Activated CD4-positive, alpha-beta memory T cell treated with anti-CD3 and anti-CD28 coated beads, Interleukin-2, amount 10 ng/mL, durations not matched to agents 7 days and 5 days (primary cell): ENCODE measurements at places on chromosomes 2 and 18. TPM values are rescaled to one million over a fixed set of nuclear protein-coding genes. Genes with fewer than 3 reads are reported as not detected.

DNA sequence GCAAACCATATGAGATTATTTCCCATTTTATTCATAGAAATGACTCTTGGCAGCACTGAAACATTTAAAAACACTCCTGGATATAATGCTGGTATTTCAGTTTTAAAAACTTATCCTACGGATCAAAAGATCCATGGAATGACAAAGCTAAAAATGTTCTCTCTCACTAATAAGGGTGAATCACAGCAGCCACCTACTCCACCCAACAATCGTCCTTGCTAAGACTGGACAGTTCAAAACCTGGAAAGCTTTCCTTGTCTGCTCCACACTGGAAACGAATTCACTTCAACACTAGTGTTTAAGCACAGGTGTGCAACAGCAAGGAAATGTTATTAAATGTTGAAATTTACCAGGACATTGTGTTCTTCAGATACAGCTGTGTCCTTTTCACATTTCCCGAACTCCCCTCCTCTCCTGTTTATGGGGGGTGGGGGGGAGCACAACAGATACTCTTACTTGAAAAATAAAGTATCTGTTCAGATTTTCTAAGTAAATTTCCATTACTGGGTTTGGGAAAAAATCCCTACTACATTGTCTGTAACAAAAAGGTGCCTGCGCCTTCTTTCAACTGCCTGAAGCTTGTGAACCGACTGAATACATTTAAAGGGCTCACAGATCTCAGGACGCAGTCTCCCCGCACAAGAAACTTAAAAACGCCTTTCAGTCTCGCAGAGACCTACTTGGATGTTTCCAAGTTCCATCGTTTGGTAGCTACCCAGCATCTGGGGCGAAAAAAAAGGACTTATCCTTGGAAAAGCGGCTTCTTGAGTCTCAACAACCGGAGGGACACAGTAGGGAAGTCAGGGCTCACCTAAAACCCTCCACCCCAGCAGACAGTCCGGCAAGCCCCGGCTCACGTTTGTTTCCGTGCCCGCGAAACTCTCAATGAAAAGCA is 1.3 kb downstream of the YWHAQ start:
- DNase-seq: no peak

GRCh38 chr18:23071285-23071684 is 64.0 kb upstream of the CABLES1 start:
- DNase-seq: peak; percentile 93

- DNase-seq: no peak
These were observed 128.1 kb downstream of the NCK2 start for GRCh38 chr2:105872830-105873229.

GRCh38 chr2:8957628-8958027 is 45.9 kb downstream of the MBOAT2 start:
- no peak for DNase-seq

- no peak for DNase-seq
These were observed 473.0 kb downstream of the CCDC85A start for GRCh38 chr2:56656826-56657225.

OR6B2 gene
- not detected for total RNA-seq

- no peak for DNase-seq
These were observed 221.7 kb downstream of the SLC8A1 start for GRCh38 chr2:40230186-40230585.

TRABD2A gene
- 38.3 TPM for total RNA-seq

- no peak for DNase-seq
These were observed 39.1 kb downstream of the TFCP2L1 start for GRCh38 chr2:121245913-121246312.

GRCh38 chr18:26327062-26327461 is 100.8 kb downstream of the TAF4B start:
- DNase-seq: no peak

- DNase-seq: peak; percentile 9
These were observed 42.9 kb upstream of the SNED1 start for GRCh38 chr2:240955306-240956170.

GRCh38 chr2:203804070-203804469 is 63.5 kb upstream of the CTLA4 start:
- peak; percentile 38 for DNase-seq

GPR55 gene
- 7.4 TPM for total RNA-seq

C2orf80 gene
- total RNA-seq: not detected

ANKRD53 gene
- total RNA-seq: not detected

- no peak for DNase-seq
These were observed 128.0 kb downstream of the OLA1 start for GRCh38 chr2:174120346-174120745.

TYW5 gene
- 11.2 TPM for total RNA-seq

DNA sequence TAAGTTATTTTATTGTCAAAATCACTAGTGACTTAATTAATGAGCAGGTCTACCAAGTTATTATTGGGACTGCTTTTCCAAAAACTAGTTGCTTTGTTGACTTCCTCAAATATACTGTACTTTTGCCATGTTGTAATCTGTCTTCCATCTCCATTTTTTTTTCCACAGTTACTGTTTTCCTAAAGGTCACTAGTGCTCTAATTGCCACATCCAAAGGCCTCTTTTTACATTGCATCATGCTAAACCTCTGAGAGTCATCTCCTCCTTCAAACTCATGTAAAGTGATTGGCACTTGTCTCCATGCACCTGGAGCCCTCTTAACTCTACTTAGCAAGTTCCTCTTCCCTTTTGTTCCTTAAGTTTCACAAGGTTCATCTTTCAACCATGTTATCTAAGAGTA is 11.8 kb downstream of the PMAIP1 start:
- no peak for DNase-seq

TM4SF20 gene
- total RNA-seq: not detected

PDE11A gene
- total RNA-seq: not detected

TMEM200C gene
- total RNA-seq: not detected

DNA sequence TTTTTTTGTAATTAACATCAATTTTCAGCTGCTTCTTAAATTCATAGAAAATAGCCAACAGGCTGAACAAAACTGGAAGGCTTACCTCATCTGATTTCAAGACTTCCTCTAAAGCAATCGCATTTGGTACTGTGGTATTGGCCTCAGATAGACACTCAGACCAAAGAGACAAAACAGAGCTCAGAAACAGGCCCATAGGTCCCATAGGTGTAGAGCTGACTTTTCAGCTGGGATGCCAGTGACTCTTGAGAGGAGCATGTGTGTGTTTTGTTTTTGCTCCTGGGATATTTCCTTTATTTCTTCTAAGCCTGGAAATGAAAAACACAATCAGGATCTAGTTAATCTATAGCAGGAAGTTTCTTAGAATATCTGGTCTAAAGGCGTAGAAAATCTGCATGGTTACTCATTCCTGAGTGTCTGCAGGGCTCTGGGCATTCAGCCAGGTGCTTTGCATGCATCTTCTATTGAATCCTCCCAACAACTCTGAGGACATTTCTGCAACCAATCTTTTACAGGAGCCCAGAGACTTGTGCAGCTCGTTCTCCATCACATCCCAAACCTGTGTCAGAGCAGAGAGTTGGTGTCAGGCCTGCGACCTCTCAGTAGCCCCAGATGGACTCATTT is 190.8 kb downstream of the RTP5 start:
- peak; percentile 9 for DNase-seq

- DNase-seq: no peak
These were observed 279.8 kb downstream of the TNS1 start for GRCh38 chr2:217722883-217723472.

GRCh38 chr18:55983433-55983832 is 395.4 kb upstream of the TCF4 start:
- no peak for DNase-seq

GRCh38 chr18:8450898-8451665 is 158.2 kb upstream of the RAB12 start:
- DNase-seq: no peak

OSGEPL1 gene
- total RNA-seq: 8.0 TPM

- no peak for DNase-seq
These were observed 97.3 kb upstream of the CREB1 start for GRCh38 chr2:207432453-207432852.

CROCC2 gene
- not detected for total RNA-seq

DNA sequence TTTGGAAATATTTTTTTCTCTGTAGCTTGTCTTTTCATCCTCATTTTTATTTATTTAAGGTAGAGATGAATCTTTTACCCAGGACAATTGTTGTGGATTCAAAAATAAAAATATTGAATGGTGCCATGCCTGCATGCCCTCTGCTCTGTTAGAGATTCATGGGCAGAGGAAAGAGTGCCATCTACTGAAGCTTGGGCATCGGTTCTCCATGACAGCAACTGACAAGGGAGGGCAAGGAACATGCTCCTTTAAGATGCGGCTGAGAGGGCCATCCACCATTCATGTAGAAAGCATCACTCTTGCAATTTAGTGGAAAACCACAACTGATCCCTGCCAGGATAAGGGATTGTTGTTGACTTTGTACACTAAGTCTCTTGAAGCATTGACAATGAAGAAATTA is 79.9 kb downstream of the PARD3B start:
- DNase-seq: no peak

GRCh38 chr2:235745597-235745996 is 251.8 kb downstream of the AGAP1 start:
- no peak for DNase-seq

GRCh38 chr2:64655873-64656272 is 2.2 kb upstream of the SERTAD2 start:
- DNase-seq: no peak

- no peak for DNase-seq
These were observed 84.9 kb downstream of the ICOS start for GRCh38 chr2:204021290-204022081.

GATA6 gene
- total RNA-seq: not detected

TTR gene
- total RNA-seq: not detected

DNA sequence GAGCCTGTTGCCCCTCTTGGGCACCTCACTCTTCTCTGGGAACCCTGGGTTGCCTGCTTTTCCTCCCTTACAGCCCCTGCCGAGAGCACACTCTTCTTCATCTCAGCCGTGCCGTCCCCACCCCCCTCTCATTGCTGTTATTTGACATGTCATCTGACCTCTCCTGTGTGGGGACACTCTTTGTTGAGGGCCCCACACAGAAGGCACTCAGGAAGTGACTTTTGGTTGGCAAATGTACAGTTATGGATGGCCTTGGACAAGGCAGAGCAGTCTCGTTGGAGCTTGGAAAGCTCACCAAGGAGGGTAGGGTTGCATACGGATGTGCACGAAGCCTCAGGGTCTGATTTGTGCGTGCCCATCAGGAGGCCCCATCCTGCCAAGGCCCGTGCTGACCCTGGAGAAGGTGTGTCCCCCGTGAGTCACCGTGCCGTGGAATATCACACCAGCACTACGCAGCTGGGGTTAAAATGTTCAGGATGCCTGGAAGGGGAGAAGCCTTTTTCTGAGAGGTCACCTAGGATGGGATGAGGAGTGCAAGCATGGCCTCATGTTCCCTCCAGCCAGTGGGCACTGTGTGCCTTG is 93.9 kb downstream of the CTIF start:
- no peak for DNase-seq

DNA sequence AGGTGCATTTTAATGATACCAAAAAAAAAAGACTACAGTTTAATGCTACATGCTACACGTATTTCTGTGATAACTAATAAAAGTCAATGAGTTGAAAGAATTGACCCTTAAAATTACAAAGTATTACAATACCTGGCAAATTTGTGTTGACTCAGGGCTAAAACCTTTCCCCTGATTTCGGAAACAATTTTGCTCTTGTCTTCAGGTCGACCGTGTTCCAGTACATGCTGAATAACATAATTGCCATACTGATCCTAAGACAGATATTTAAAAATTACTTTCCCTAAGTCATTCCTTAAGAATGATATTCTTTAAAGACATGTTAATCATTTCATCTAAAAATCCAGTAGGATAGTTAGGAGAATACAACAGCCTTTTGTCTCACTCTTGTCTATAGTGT is 29.8 kb upstream of the SDC1 start:
- no peak for DNase-seq

ARHGAP15 gene
- total RNA-seq: 167 TPM

ONECUT2 gene
- total RNA-seq: not detected

TNS1 gene
- 3.4 TPM for total RNA-seq

DNA sequence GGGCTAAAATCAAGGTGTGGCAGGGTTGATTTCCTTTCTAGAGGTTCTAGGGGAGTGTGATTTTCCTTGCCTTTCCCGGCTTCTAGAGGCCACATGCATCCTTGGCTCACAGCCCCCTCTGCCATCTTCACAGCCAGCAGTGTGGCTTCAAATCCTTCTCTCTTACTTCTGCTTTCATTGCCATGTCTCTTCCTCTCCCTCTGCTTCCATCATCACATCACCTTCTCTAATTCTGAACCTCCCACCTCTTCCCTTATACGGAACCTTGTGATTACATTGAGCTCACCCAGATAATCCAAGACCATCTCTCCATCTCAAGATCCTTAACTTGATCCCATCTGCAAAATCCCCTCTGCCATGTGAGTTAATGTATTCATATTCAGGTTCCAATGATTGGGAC is 56.2 kb upstream of the RMDN2 start:
- DNase-seq: no peak

GRCh38 chr2:172926785-172927640 is 148.6 kb upstream of the MAP3K20 start:
- no peak for DNase-seq

DNA sequence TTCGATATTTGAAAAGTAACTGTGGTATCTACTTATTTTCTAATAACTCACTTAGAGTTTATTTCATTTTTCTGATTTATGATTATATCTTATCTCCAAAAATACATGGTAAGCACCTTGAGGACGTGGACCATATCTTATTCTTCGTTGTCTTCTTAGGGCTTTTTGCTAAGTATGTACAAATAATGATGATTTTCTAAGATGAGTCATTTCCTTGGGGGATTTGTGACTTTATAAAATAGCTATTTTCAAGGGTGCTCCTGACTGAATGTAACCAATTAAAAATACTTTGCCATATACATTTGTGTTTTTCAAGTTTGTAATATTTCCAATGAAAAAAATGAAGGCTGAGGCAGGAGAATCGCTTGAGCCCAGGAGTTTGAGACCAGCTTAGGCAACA is 56.3 kb downstream of the GREB1L start:
- DNase-seq: no peak

- DNase-seq: no peak
These were observed 160.4 kb upstream of the LHCGR start for GRCh38 chr2:48915884-48916283.

DNA sequence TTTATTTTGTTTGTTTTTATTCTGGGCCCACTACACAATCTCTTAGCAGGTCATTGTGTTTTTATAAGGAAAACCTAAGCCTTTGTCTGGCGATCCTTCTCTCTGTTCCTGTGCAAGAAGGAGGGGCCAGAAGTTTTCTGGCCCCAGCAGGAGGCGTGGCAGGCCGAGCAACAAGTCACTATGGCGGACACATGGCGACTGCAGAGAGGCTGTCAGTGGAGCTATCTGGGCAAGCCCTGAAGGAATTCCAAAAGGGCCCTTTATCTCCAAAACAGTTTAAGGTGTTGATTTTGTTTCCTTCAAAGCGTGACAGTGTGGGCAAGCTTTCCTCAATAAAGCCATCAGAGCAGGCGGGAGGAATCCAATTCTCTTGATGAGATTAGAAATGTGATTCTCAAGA is 118.8 kb upstream of the CTAGE1 start:
- DNase-seq: no peak

BCL11A gene
- total RNA-seq: not detected
